ENCODE measurements at places on chromosomes 12 and 14.

DNA sequence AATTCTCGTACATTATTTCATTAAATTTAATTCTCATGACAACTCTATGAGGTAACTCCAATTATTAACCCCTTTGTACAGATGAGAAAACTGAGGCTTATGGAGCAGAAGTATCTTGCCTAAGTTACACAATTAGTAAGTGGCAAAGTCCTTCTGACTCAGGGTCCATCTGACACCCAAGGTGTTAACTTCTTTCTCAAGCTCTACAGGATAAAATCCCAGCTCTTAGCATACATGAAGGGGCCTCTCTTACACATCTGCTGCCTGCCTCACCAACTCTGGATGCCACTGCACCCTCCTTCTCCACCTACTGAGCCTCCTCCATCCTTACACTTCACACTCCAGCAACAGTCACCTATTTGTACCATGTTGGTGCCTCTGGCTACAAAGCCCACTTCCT lies 4.3 kb upstream of the KRT72 start:
- DNase-seq, result no peak

- DNase-seq, result peak; percentile 71
Measured at GRCh38 chr14:77044783-77045237, 16.3 kb upstream of the IRF2BPL start.

GRCh38 chr12:68081561-68081960 lies 78.0 kb downstream of the IFNG start:
- no peak for DNase-seq

GRCh38 chr14:33165144-33165925 lies 226.7 kb downstream of the NPAS3 start:
- DNase-seq, result peak; percentile 32

DNA sequence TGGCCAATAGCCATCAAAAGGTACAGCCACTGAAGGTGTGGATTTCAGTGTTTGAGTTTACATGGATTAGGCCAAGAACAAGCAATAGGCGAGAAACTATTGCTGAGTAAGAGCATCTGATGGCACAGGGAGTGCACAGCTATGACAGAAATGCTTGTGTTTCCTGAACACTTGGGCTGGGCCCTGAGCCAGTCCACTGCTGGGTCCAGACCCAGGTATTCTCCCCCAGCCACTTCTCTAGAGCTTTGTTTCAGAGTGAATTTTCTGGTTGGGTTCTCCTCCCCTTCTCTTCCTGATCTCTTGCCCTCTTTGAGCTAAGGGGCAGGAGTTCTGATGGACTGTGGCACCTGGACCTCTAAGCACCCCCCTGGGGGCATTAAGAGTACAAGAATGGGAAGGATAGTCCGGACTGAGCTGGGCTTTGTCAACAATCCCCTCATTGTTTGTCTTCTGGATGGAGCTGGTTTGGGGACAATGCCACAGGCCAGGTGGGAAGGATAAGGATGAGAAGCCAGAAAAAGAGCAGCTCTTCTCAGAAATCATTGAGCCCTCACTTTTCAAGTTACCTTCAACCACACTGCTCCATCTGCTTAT lies 8.3 kb downstream of the HOXC5 start:
- no peak for DNase-seq

DNA sequence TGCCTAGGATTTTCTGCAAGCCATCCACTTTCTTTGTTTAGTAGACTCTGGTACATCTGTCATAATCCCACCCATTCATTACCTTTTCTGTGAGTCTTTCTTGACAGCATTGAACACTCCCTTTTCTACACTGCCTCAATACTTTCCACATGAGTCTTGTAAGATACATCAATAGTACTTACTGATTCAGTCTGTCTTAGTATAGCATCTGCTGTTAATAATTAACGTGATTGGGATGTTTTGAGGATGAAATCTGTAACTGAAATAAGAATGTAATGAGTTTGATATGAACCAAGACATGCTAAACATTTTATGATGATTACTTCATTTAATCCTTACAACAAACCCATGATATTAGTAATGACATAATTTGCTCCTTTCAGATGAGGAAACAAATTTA lies 196.2 kb upstream of the FOXG1 start:
- no peak for DNase-seq

DNA sequence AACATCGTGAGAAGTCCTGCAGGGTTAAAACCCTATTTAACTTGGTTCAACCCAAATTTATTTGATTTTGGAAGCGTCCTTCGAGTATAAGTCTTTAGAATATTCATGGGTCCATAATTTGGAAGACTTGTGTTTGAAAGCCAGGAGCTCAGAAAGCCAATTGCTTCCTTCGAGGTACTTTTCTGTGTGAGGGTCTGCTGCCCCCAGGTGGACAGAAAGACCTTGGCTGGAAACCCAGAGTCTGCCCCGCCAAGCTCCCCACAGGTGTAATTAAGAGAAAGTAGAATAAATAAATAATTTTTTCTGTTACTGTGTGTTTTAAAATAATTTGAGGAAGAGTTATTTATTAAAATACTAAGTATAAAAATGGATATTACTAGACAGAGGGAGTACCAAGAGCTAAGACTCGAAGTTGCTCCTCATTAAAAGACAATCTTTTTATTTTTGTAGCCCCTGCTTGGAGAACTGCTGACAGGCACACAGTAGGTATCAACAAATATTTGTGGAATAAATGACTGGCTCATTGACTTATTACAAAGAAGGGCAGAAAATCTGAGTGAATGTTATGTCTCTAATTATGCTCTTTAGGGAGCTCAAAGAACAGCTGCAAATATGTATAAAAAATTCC lies 105.8 kb downstream of the PAH start:
- no peak for DNase-seq

DNA sequence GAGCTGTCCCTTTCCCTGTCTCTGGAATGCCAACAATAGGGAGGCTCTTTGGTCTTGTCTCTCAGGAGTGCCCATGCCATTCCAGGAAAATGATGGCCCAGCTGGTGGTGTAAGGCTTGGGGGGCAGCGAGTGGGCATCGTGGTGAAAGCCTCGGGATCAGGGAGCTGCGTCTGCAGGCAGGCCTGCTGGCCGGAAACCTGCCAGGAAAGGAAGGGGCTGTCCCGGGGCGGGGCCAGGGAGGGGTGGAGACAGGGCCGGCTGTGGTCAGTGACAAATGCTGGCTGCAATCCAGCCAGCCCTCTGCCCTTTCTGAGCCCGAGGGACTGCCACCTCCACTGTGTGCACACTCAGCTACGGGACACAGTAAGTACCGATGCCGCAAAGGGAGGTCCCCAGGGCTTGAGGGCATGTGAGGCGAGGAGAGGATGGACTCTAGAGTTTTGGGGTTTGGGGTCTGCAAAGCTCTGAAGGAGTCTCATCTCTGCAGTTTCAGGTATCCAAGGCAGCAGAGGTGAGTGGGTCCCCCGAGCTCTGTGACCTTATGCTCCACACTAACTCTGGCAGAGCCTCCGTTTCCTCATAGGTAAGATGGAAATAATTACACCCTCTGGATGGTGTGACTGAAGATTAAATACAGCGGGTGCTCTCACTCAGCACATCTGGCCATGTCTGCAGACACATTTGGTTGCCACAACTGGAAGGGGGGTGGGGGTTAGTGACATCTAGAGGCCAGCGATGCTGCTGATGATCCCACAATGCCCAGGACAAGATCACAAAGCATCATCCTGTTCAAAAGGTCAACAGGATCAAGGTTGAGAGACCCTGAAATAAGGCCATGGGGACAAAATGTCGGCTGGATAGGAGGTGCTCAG lies at the start of gene SERPINA5:
SERPINA5 (plus strand) TSS at position 300 of the 873 bp plus-strand sequence. CDS start 5,937 bp downstream, outside the sequence.
- DNase-seq, result no peak

- peak; percentile 70 for DNase-seq
Measured at GRCh38 chr12:30926243-30927221, at the start of gene TSPAN11. TSS of gene TSPAN11 (plus strand) at chr12:30926748. CDS start at chr12:30953992, 27,244 bp downstream.

GRCh38 chr12:118330421-118331018 lies 42.2 kb downstream of the TAOK3 start:
- no peak for DNase-seq

- no peak for DNase-seq
Measured at GRCh38 chr14:55382483-55382882, 29.1 kb downstream of the ATG14 start.

DNA sequence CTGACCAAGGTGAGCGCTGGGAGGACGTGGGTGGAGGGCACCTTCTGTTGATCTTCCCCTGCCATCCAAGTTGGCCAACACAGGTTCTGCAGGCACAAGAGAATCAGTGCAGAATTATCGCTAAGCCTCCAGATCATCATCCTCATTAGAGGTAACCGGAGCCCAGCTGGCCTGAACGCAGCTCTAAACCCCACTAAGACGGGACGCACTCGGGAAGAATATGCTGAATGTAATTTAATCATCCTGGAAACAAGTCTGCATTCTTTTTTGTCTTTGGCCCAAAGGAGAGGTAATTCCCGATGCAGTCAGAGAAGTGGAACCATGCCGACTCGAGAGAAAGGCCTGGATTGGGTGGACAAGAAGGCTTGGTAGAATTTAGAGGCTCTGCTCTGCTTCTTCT lies 111.0 kb upstream of the GSC start:
- no peak for DNase-seq

DNA sequence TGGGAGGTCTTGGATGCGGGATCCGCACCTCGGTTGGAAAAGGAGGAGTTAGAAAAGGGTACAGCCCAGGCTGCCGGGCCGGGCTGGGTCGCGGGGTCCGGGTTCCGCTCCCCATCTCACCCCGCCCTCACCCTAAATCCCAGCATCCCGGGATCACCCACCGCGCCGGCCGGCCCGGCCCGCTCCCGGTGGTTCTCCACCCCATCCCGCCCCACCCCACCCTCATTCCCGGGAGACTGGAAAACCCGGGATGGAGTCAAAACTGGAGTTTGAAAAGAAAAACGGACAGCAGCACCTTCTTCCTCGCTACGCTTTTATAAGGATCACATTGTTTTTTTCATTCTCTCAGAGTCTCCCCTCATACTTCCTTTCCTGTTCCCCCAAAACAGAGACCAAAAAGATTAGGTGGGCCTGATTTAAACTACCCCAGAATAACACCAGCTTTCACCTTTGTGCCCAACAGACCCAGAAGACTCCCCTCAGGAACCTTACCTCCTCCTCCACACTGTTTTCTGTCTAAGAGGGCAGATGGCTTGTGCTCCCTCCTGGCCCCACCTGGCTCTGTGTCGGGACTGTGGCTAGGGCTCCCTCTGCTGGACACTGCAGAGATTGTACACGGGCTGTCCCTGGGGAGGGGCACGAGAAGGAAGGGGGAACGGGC lies 2.8 kb downstream of the GLI1 start:
- DNase-seq, result peak; percentile 81

DNA sequence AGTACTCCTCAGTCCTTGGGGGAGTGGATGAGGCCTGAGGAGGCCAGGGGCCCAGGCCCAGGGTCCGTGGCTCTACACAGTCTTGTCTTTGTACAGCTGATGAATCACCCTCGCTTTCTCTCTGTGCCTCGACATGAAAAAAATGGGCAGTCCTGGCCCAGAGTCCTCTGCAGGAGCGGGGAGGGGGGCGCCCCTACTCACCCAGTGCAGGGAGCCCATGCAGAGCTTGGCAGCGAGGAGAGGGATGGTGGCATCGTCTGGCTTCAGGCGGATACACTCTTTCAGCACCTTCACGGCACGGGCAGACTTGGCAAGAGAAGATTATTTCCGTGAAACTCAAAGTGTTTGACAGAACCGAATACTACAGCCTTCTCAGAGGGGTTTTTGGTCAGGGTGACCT lies 159.3 kb downstream of the TTC7B start:
- DNase-seq, result no peak

DNA sequence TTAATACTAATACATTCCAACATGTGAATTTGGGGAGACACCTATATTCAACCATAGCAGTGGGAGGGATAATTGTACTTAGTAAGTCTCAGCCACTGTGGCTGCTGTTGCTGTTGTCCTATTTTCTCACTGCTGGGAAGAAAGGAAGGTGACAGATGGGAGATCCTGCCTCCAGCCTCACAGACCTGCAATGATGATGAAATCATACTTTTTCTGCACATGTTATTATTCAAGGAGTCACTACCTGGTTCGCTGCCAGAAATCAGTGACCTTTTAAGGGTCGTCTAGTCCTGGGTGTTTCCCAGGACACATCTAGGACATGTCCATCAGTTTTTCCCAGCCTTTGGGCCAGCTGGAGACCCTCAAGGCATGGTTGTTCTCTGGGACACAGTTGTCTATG lies 106.2 kb upstream of the RPH3A start:
- no peak for DNase-seq

- no peak for DNase-seq
Measured at GRCh38 chr14:24270537-24271133, 762 bp downstream of the RABGGTA start.

- no peak for DNase-seq
Measured at GRCh38 chr14:68148763-68149162, 329.2 kb downstream of the RAD51B start.

- DNase-seq, result no peak
Measured at GRCh38 chr12:133256321-133256720, 20.6 kb upstream of the ANHX start.

- DNase-seq, result no peak
Measured at GRCh38 chr12:12244341-12244740, 22.5 kb downstream of the LRP6 start.

- no peak for DNase-seq
Measured at GRCh38 chr12:27048822-27049752, 26.7 kb downstream of the MED21 start.

- no peak for DNase-seq
Measured at GRCh38 chr12:13337791-13338190, 141.3 kb downstream of the EMP1 start.

DNA sequence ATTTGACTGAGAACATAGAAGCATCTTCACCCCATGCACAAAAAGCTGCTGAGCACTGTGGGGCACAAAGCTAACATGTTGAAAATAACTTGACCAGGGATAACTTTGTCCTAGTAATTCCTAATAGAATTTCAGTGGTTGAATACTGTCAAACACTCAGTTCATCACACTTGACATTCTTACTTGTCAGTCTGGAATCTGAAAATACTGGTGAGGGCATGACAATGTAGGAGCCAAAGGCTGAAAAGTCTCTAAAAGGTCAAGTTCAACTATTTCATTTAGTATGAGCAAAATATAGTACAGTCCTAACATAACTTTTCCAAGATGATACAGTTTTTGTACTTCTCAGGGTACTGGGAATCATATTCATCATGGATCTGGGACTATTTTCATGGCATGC lies 504.4 kb upstream of the LMO3 start:
- DNase-seq, result no peak

GRCh38 chr12:104764225-104765091 lies 193.6 kb downstream of the SLC41A2 start:
- no peak for DNase-seq

- no peak for DNase-seq
Measured at GRCh38 chr12:47763481-47764346, 5.0 kb upstream of the RAPGEF3 start.

DNA sequence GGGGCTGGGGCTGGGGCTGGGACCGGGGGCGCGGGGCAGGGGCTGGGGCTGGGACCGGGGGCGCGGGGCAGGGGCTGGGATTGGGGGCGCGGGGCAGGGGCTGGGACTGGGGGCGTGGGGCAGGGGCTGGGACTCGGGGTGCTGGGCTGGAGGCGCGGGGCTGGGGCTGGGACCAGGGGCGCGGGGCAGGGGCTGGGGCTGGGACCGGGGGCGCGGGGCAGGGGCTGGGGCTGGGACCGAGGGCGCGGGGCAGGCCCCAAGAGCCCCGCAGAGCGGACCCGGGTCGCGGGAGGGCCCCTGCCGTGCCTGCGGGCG lies 452 bp downstream of the P2RX2 start:
- no peak for DNase-seq

- no peak for DNase-seq
Measured at GRCh38 chr12:26696613-26697092, 136.3 kb downstream of the ITPR2 start.

All from MG63 (cell line).